Stimulated activated CD4-positive, alpha-beta T cell treated with anti-CD3 and anti-CD28 coated beads, Interleukin-1b, Interleukin-23, amount 100 ng/mL, for 1 hour (primary cell): ENCODE measurements at places on chromosomes 11 and 22.

- DNase-seq: no peak
Measured at GRCh38 chr22:42258126-42258525, 12.3 kb downstream of the TCF20 start.

- DNase-seq: no peak
Measured at GRCh38 chr11:18105086-18105801, 638 bp downstream of the SAAL1 start.

GRCh38 chr11:123645286-123645975, 9.0 kb downstream of the SCN3B start:
- DNase-seq: no peak

- DNase-seq: no peak
Measured at GRCh38 chr11:132644520-132645239, 887.6 kb downstream of the OPCML start.

GRCh38 chr22:38078046-38078840, 5.7 kb downstream of the SLC16A8 start:
- no peak for DNase-seq

GRCh38 chr11:2267851-2268728, 2.3 kb downstream of the ASCL2 start:
- DNase-seq: no peak

GRCh38 chr11:86595451-86595850, 77.0 kb downstream of the ME3 start:
- no peak for DNase-seq

DNA sequence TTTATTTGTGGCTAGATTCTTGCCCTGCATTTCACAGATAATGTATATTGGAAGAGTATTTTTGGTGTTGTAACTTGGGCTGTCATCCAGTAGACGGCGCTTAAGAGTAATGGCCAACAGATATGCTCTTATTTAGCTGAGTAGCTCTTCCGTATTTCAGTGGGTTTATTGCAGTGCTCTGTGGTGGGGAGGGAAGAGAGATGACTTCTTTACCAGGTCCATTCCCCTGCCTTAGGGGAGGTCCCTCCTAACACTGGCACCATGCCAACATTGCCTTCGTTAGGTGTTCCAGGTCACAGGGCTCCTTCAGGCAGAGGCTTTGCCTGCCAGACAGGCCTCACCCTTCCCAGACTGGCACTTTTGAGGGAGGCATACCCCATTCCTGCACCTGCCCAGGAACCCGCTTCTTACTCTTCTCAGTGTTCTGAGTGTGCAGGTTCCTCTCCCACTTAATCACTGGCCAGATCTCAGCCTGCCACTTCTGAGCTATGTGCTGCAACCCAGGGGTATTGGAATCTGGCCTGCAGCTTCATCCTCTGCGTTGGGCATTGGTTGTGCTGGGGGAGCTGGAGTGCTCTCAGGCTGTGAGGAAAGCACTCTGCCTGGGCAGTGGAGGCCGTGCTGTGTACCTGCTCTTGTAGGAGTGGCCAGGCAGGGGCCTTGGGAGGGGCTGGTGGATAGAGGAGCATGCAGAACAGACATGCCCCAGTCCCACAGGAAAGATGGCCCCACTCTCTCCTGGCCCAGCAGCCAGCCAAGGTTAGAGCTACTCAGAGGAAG, 29.4 kb upstream of the SLN start:
- DNase-seq: no peak

GRCh38 chr11:102252339-102252891, 64.9 kb upstream of the BIRC3 start:
- no peak for DNase-seq

- no peak for DNase-seq
Measured at GRCh38 chr11:26960281-26960680, 33.6 kb upstream of the FIBIN start.

DNA sequence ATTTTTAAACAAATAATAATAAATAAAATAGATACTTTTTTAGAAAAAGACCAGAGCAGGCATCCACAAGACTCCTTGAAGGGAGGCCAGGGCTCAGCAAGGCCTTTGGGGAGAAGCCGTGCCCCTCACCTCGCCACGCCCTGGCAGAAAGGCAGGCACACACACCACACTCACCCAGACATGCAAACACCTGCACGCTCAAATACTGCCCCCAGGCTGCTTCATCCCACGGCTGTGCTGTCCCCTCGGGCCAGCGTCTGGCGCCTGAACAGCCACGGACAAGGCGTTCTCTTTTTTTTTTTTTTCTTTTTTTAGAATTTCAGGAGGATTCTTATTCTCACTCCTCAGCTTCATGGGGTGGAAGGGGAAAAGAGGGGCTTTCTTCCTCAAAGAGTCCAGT, 1.5 kb downstream of the FADS3 start:
- DNase-seq: no peak

GRCh38 chr22:19862619-19863246, 8.1 kb upstream of the GNB1L start:
- DNase-seq: no peak

DNA sequence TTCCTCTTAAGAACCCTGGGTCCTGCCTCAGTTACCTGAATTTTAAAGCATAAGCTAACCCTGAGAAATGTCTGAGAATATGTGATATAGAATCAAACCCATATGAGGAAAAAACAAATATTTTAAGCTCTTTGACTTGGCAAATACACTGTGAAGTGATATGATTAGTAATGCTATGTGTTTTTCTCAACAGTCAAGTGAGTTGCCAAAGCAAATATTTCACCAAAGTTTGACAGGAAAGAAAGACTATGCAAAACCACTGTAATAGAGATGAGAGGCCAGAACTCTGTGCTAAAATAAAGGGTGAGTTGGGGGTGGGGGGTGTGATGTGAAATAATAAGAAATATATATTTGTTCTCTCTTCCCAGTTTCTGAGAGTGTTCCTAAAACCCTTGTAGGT, 613.5 kb upstream of the CCDC179 start:
- DNase-seq: no peak

GRCh38 chr22:27115816-27116256, 458.4 kb downstream of the MIAT start:
- no peak for DNase-seq

DNA sequence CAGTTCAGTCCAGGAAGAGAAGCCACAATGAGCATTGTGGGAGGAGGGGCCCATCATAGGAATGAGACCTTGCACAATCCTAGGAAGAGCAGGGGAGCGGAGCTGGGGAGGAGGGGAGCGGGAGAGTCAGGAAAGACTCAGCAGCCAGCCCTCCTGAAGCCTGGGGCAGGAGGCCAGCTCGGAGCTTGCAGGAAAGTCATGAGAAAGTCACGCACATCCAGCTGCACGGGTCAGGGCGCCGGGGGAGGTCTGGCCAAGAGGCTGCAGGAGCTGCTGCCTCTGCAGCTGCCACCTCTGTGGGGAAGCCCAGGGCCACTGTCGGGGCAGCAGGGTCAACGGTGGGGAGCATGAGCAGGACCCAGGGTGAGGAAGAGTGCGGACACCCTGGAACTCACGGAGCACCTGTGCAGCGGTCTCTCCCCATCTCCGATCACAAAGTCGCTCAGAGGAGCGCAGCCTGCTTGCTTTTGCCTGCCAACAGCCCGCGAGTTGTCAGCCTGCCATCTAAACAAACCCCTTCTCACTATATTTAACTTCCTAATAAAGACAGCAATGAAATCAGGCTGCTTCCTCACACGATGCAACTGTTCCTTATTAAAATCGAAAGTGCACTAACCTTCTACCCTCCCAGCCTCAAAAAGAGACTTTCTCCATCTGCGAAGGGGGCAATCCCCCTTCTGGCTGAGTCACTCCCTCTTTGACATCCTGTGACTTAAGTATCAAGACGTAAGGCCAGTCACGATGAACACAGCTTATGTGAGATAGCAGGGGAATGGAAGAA, 52.9 kb upstream of the RTL6 start:
- DNase-seq: no peak

- DNase-seq: no peak
Measured at GRCh38 chr11:72308226-72309073, 64.5 kb upstream of the PHOX2A start.

- no peak for DNase-seq
Measured at GRCh38 chr11:6061475-6061874, 30.9 kb upstream of the OR56A1 start.

DNA sequence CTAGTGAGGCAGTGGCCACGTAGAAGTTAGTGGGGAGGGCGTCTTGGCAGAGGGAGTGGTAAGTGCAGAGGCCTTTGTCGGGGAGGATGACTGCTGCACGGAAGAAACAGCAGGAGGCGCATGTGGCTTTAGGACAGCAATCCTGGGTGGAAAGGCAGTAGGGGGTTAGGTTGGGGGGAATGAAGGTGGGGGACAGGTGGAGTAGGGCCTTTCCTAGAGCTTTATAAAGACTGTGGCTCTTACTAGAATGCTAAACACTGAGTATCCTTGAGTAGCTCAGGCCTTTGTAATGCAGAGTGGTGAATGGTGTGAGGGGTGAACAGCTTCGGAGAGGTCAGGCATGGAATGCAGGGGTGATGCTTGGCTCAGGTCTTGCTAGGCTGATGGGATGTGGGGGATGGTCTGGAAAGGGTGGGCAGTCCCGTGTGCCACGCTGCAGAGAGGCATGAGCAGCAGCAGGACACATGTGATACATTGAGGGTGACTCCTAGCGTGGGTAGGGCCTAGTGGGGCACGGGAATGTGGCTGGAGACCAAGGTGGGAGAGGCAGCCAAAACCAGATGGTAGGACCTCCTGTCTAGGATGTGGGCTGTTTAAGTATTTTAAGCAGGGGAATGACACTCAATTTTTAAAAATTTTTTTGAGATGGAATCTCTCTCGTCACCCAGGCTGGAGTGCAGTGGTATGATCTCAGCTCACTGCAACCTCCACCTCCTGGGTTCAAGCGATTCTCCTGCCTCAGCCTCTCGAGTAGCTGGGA, 19.2 kb downstream of the AP2A2 start:
- no peak for DNase-seq
